Ovary (tissue), 10 donors: ENCODE measurements at places on chromosomes 11 and 22. TPM values are rescaled to one million over a fixed set of nuclear protein-coding genes. Genes with fewer than 3 reads are reported as not detected.

DNA sequence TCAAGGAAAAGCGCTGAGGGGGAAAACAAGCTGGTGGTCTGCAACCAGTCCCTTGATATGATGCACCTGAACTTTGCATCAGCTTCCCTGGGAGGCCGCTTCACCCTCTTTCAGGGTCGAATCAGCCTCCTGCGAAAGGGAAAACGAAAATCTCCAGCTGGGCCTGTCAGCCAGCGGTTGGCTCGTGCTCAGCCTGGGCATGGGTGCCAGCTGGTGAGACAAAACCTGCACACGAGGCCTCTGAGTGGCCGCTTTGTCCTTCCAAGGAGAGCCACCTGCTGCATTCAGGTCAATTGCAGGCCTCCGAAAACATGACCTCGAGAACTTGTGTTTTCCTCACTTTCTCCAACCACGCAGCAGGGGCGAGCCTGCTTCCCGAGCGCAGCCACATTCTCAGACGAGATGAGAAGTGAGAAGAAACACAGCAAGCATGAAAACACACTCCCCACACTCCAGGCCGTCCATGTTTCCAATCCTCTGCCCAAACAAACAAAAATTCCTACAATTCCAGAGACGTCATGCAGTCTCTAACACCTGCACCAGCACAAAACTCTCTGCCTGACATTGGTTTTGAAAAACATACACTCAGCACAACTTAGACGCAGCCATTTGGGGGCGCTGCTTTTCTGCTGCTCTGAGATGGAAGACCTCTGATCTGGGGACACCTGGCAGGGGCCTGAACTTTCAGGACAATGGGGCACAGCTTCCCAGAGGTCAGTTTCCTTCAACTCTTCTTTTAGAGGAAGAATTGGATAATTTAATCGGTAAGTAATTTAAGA, 77.1 kb downstream of the DHCR7 start:
- DNase-seq, result no peak

Gene ANO3
- polyA plus RNA-seq, result 0.05 TPM

DNA sequence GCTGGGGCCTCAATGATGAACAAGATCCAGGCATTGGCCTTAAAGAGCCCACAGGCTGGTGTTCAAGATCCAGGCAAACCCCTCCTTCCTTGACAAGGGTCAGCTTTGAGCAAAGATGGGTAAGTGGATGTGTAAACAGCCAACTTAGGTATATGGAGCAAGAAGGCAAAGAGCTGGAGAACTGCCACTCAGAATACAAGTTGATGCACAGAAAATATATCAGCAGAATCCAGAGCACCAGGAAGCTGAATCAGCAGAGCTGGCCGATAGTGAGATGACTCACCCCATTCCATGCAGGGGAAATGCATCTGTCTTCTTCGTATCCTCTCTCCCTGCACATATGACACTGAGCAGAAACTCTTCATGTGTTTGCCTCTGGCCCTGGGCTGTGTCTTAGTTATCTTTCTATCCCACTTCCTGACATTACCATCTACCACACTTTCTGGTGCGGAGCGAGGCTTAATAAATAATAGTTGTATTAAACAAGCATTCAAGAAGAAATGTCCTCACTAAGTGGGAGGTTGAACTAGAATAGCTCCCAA, 57.8 kb downstream of the ENDOD1 start:
- DNase-seq, result no peak

DNA sequence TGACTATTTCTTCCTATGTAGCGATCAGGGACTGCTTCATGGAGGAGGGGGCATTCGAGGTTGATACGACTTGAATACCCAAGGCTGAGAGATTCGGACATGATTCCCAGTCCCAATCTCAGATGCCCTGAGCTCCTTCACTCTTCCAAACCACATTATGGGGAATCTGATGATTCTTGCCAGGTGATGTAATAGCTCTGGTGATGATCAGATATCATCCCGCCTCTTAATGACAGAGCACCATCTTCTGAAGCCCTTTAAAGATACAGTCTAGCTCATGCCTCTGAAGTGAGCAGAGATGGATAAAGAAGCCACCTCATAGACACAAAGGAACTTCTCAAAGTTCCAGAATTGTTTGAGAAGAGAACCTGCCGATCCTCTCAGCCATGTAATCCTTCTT, 8.9 kb upstream of the CLMP start:
- DNase-seq, result no peak

DNA sequence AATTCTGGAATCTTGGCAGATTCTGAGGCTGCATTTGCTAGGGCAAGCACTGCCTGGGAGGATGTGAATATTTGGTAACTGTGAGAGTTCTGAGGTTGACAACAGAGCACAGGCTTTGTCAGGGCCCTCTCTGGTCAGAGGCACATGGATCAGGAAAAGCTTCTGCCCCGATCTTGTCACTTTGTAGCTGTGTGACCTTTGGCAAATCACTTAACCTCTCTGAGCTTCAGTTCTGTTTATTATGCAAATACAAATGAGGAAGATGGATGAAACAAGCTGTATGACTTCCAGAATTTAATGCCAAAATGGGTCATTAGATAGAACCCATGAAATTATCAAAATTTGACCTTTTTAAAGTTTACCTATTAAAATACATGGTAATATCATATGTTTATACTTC, 94.9 kb downstream of the SEZ6L start:
- no peak for DNase-seq

Gene TKFC
- polyA plus RNA-seq, result 22.6 TPM

GRCh38 chr11:15929371-15929901, 426.9 kb downstream of the SOX6 start:
- DNase-seq, result no peak

DNA sequence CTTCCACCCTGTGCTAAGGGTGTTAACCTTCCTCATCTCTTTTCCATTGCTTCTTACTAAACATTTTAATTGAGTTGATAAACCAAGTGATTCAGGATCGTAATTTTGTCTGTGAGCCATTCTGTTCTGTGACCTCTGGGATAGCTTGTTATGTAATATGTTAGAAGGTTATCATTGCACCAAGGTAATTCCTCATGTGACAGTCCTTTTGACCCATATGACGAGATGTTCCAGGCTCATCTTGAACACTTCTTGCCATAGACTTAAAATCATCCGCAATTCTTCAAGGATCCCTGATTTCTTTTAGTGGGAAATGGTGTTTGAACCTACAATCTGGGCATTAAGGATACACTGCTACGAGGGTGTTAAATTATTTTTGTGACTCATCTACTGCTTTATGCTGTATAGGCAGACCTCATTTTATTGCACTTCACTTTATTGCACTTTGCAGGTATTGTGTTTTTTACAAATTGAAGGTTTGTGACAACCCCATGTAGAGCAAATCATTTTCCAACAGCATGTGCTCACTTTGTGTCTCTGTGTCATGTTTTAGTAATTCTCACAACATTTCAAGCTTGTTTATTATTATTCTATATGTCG, 19.0 kb upstream of the MPZL2 start:
- no peak for DNase-seq

Gene ROM1
- 10.4 TPM for polyA plus RNA-seq

DNA sequence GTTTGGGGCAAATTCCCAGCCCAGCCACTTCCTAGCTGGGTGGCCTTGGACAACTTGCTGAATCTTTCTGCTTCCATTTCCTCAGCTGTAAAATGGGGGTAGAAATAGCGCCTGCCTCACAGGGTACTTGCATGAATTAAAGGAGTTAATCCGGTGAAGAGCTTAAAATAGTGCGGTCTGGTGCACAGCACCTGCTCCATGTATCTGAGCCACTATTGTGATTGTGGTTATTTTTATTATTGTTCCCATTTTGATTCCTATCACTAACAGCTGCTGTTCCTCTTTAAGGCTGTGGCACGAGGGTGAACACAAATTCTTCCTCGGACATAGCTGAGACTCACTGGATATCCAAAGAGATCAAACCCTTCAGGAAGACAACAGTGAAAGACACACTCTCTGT, 46.9 kb upstream of the TP53I11 start:
- DNase-seq, result no peak

Gene SF3A1
- polyA plus RNA-seq, result 42.3 TPM

- no peak for DNase-seq
Measured at GRCh38 chr22:18031695-18032454, 7.5 kb upstream of the MICAL3 start.
